ENCODE measurements at places on chromosomes 3 and 15. TPM values are rescaled to one million over a fixed set of nuclear protein-coding genes. Genes with fewer than 3 reads are reported as not detected.

DNA sequence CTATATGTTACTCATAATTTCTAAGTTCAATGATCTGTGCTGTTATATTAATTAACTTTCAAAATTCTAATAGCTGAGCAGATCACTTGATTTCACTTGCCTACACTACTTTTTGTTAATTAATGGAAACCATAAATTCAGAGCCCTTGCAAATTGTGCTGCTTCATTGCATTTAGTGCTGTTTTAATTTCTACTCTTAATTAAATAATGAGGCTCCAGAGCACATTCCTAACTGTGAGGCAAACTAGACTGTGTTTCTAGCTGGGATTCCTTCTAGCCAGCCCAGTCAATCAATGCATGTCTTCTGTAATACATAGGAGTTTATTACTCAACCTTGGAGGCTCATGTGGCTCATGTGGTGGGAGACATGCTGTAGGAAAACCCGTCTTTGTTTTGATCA lies 301.1 kb upstream of the GOLIM4 start:
- DNase-seq = no peak

- no peak for DNase-seq
These were observed 102.1 kb downstream of the DUT start for GRCh38 chr15:48433226-48433886.

GRCh38 chr3:57041674-57042073 lies 18.8 kb upstream of the SPATA12 start:
- no peak for DNase-seq

- DNase-seq = no peak
These were observed 3.1 kb upstream of the C3orf33 start for GRCh38 chr3:155809181-155809580.

DNA sequence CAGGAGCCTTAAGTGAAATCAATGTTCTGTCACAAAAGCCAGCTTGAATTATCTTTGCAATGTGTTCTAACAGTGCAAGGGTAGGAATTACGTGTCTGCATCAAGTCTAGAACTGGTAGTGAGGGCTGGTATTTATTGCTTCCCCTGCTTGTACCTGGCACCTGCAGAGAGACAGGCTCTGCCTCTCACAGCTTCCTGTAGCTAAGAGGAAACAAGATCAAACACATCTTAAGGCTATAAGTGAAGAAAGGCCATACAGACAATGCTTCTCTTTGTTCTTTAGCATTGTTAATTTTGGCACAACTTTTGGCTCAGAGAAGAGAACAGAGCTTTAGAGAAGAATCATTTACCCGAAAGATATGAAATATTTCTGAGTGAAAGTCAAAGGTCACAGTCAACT lies 479.9 kb downstream of the GRM7 start:
- no peak for DNase-seq

GRCh38 chr3:47283193-47283537 lies 421 bp downstream of the KLHL18 start:
- DNase-seq = no peak

DNA sequence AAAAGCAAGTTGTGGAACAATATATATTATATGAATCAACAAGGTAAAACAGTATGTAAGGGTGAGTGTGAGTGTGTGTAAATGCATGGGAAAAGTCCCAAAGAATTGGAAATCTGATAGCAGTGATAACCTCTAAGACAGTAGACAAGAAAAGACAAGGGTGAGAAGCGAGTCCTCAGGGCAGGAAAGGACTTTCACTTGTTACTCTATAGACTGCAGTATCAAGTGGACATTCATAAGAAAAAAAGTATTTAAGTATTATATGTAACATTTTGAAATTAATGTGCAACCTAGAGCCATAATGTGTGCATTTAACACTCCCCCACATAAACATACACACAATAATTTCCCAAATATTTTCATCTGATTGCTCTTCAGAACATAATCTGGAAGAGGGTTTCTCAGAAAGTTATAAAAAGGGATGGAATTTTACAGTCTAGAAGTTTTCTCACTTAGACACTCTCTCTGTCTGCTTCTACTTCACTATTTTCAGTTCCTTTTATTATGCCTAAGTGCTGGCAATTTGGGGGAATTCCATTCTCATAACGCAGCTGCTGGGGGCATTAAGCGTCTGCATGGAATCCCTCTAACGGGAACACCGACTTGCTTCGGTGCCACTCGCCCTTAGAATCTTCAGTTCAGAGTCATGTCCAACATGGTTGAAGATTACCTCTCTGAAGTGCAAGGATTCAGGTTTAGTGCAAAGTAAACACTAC lies 50.0 kb upstream of the CDIN1 start:
- DNase-seq = no peak

DNA sequence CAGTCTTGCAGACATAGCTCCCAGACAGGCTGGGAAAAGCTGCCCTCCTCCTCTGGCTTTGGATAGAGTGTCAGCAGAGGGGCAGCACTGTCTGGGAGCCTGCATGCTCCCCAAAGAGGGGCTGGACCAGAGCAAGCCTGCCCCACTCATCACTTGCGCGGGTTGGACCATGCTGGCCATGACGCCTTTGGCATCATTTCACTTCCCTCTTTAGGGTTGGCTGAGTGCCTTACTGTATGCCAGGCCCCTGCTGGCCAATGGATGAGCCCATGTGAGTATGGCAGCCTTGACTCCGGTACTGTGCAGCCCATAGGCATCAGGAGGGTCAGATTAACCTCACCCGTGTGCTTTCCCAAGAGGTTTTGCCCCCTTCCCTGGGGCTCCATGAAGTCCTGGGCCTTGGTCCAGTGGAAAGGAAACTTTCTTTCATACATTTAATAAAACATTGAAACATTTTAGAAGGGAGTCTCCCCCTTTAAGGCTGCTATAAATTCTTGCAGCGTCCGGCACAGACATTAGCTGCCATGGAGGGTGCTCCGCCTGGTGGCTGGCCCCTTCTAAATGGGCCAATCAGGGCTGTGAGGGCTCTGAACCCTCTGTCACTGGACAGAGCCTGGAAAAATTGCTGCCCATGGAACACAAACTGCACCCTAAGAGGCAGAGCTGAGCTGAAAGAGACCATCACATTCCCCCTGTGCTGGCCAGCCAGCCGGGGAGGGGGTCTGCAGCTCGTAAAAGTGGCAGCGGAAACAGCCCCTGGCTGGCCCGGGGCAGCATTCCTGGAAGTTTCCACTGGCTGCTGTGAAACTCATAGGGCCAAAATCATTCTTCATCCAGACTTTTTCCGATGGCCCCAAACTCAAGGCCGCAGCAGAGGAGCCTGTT lies 20.8 kb upstream of the DUSP7 start:
- no peak for DNase-seq

GRCh38 chr3:100225883-100226282 lies 34.9 kb upstream of the TBC1D23 start:
- DNase-seq = no peak

DNA sequence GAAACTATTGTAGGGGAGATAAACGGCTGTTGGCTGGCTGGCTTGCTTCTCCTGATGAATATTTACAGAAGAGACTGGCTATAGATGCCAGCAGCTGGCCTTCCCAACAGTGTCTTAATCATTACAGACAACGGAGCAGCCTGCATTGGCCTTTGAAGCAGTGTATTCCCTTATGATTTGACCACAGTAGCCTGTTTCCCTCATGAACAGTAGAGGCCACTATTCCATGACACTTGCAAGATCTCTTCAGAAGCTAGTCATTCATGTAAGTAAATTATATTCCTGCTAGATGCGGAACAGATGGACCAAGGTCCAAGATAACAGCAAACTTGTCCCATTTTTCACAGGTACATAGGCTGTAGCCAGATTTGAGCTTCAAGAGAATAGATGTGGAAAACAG lies 47.3 kb downstream of the TMCO5A start:
- DNase-seq = peak; percentile 5

- DNase-seq = no peak
These were observed 21.4 kb upstream of the PRTG start for GRCh38 chr15:55764398-55764797.

DNA sequence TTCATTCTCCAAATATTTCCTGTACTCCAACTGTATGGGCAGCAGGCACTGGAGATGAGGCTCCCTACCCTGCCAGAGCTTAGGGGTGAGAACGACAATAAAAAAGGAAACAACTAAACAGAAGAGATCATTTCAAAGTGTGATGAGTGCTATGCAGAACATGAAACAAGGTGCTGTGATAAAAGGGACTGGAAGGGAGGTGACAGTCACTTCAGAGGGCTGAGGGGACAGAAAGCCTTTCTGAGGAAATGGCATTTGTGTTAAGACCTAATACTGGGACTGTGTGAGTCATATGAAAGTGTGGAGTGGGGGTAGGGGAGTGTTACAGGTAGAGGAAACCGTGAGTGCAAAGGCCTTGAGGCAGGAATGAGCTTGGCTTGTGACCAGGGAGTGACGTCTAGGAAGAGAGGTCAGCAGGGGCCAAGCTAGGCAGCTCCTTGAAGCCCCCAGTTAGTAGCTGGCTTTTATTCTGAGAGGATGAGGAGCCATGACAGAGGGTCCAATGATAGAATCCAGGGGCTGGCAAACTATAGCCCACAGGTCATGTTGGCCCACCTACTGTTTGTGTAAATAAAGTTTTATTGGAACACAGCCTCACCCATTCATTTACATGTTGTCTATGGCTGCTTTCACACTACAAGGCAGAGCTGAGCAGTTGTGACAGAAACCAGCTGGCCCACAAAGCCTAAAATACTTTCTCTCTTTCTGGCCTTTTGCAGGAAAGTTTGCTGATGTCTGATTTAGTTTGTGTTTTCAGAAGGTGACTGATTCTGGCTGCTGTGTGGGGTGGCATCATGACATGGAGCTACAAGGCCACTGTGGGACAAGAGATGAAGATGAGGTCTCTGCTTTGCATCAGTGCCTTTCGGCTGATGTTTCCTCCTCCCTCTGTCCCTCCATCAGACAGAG lies 56.6 kb downstream of the LSM3 start:
- no peak for DNase-seq

DNA sequence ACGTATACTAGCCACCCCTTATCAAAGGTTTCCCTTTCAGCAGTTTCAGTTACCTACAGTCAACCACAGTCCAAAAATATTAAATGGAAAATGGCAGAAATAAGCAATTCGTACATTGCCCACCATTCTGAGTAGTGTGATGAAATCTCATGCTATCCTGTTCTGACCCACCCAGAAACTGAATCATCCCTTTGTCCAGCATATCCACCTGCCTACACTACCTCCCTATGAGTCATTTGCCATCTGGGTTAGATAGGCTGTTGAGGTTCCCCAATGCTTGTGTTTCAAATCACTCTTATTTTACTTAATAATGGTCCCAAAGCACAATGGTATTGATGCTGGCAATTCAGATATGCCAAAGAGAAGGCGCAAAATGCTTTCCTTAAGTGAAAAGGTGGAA lies 15.3 kb upstream of the PHC3 start:
- DNase-seq = no peak

DNA sequence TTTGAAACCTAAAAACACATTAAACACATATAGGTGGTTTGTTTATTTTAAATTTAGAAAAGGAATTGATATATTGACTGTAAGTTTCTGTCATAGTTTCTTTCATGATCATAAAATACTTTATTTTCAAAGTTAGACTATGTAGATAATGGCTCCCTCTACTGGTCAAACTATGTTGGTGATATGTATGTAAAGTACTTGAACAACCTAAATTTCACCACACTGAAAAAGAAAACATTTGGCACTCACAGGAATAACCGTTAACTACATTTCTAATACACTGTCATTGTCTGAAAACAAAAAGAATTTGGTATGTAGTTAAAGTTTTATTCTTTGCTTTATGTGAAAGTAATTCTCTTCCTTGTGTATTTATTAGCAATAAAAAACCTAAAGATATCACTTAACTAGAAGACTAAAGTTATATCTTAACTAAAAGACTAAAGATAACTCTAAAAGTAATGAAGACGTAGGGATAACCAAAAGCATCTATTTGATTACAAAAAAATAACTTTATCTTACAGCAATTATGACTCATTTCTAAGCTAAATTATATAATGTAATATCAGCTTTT lies 427.5 kb downstream of the VGLL3 start:
- DNase-seq = peak; percentile 26

DNA sequence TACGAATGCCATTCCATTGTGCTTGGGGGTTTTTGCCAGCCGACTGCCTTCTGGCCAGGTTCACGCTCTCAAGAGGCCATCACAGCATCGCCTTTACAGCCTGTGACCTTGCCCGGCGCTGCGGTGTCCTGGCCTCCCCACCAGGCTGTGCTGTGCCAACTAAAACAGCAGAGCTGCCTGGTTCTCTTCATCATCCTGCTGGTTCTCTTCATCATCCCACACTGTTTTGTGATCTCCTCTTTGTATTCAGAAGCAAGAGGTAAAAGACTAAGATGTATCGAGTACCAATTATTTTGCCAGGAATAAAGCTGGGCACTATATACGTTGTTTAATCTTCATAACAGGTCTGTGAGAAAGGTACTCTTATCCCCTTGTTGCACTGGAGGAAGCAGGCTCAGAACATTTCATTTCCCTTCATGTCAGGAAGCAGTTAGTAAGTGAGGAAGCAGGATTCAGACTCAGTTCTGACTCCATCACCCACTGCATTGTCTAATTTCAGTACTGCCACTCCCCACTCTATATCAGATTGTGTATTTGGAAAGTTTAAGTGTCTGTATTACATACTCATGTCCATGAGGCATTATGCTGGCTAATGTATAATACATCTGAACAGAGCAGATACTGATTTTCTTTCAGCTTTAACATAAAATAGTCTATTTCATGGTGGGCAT lies 92.7 kb downstream of the LRRC28 start:
- DNase-seq = no peak

GRCh38 chr3:57145852-57146251 lies 19.3 kb downstream of the IL17RD start:
- DNase-seq = no peak

- DNase-seq = no peak
These were observed 93.4 kb downstream of the THRB start for GRCh38 chr3:24401090-24401810.

GRCh38 chr15:27382361-27383025 lies 411.5 kb downstream of the GABRG3 start:
- no peak for DNase-seq

DNA sequence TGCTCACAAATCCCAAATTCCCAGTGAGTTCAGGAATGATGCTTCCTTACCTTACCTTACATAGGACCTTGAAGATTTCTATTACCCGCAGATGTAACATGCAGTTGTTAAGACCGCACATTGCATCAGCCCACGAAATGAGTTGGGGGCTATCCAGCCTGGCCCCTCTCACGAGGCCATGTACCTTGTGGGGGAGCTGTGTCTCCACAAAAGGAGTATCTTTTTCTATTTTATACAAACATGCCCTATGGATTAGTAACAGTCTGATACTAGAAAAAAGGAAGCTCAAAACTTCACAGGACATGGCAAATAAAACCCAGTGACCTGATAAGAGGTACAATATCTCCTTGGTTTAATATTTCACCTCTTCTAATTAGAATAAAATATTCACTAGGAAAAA lies 1086.8 kb upstream of the CFAP20DC start:
- DNase-seq = no peak

DNA sequence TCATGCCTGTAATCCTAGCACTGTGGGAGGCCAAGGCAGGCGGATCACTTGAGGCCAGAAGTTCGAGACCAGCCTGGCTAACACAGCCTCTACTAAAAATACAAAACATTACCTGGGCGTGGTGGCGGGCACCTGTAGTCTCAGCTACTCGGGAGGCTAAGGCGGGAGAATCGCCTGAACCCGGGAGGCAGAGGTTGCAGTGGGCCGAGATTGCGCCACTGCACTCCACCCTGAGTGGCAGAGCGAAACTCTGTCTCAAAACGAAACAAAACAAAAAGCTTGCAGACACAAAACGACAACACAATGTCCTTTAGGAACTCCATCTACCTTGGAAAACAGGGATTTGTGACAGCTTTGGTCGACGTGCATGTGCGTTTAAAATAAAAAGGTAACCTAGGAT lies 716 bp upstream of the KLHL24 start:
- no peak for DNase-seq

Gene STXBP5L
- total RNA-seq = 0.02 TPM

Gene GXYLT2
- 4.3 TPM for total RNA-seq

Gene TM4SF4
- not detected for total RNA-seq

Gene SLCO2A1
- total RNA-seq = not detected

Gene SUCNR1
- total RNA-seq = 3.8 TPM

Measured in NCI-H460 (cell line).